ENCODE measurements at places on chromosomes 3 and 15. TPM values are rescaled to one million over a fixed set of nuclear protein-coding genes. Genes with fewer than 3 reads are reported as not detected.
A peak's percentile ranks its signal among the peaks of the same experiment; 100 is the strongest.

Gene C2CD4A
- total RNA-seq: not detected

Gene CILP
- 0.08 TPM for total RNA-seq

Gene MORC1
- total RNA-seq: not detected

DNA sequence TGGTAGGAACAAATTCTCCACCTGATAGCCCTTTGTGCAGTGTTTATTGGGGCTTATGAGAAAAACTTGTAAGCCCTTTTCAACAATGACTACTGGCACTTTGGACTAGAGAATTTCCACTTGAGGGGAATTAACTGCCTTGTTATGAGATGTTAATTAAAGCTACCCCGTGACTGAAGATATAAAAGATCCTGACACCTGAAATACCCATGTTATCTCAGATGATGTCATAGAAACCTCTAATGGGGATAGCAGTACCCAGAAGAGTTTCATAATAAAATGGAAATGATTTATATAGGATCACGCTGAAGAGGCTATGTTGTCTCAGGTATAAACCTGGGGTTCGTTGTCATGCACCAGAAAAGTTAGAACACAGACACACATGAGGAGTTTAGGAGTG, 14.5 kb upstream of the STAC start:
- DNase-seq: no peak

DNA sequence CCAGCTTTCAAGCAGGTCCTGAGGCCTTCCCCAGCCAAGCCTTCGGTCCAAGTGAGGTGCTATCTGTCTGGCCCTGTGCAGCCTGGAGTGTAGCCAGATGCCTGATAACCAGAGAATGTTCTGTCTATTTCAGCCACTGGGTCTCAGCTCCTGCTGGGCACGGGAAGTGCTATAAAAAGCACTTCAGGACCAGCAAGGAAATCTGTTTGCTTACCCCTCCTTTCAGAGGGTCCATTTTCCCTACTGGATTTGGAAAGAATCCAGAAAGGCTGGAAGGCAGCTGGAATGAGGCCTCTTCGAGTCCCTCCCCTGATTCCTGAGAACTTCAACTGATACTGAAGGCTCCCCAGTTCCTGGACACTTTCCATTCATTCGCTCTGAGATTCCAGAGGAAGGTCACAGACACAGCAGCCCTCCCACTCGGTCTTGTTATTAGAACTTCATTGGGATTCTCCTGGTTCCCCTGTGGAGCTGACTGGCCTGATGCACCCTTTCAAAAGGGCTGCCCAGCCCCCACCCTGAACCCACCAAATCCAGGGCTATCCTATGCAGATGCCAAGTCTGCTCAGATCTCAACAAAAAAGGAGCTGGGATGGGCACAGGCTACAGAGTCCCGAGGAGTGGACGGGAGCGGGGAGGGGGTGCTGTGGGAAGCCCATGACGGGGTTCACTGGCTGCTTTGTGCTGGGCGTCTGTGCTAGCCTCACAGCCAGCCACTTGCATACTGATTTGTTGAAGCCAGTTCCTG, 70.4 kb downstream of the UMPS start:
- DNase-seq: no peak

- peak; percentile 67 for DNase-seq
These were observed 7.4 kb upstream of the U2SURP start for GRCh38 chr3:142993958-142994442.

GRCh38 chr3:37435572-37435971, 261.2 kb upstream of the LRRFIP2 start:
- DNase-seq: no peak
